ENCODE measurements at places on chromosomes 7 and 10. TPM values are rescaled to one million over a fixed set of nuclear protein-coding genes. Genes with fewer than 3 reads are reported as not detected.

GRCh38 chr7:44067064-44067951 is 1.9 kb upstream of the PGAM2 start:
- DNase-seq, result no peak

- no peak for DNase-seq
Measured at GRCh38 chr10:26805567-26806245, 55.1 kb downstream of the ABI1 start.

GRCh38 chr7:55086413-55087201 is 67.8 kb downstream of the EGFR start:
- no peak for DNase-seq

DNA sequence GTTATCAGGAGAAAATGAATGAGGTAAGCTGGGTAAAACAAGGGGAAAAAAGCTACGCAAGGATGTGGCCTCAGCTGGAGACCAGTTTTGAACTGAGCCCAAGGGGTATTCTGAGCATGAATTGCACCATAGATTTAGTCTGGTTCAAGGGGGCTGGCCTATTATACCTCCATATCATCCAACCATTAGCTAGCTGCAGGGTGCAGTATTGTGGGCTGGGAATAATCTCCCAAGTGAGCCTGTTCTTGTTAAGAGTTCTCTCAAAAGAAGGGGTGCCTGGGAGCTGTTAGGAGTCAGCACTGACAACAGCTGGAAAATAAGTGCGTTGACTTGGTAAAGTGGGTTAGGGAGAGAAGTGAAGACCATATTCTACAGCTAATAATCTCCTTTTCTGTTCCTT is 8.0 kb downstream of the TAS2R16 start:
- DNase-seq, result no peak

GRCh38 chr10:64619102-64619501 is 1097.9 kb downstream of the REEP3 start:
- DNase-seq, result no peak

DNA sequence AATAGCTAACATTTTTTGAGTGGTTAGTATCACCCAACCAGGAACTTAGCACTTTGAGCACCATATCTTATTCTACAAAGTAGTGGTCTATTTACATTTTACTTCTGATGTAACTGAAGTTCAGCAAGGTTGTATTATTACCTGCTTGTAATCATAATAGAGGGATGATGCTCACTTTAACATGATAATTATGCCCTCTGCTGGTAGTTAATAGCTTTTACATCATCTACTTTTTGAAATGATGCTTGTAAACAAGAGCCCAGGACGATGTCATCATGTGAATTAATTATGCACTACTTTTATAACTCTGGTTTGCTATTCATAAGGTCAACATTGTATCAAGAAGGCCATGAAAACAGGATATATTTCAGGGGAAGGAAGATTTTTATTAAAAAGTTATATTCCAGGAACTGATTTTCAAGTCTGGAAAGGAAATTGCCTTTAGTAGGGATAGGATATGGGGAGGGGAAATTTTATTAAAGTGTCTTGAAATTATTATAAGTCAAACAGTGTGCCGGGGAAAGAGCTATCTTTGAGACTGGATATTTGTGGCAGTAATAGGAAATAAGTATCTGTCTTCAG is 80.3 kb upstream of the SCIN start:
- no peak for DNase-seq

DNA sequence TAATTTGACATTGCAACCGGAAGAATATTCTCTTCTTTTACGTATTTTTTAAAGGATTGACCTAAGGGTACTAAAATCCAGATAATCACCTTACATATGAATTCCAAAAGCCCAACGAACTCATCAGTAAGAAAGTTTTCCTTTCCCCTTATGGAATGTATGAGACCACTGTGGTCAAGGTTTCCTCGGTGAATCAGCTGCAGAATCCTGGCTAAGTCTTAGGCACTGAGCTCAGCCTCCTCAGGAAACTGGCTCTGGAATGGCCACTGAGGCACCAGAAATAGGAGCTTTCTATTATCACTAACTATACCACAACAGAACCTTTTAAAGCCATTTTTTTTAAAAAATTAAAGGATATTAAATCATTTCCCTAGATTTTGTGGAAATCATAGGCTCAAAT is 21.0 kb downstream of the SVIL start:
- DNase-seq, result no peak

DNA sequence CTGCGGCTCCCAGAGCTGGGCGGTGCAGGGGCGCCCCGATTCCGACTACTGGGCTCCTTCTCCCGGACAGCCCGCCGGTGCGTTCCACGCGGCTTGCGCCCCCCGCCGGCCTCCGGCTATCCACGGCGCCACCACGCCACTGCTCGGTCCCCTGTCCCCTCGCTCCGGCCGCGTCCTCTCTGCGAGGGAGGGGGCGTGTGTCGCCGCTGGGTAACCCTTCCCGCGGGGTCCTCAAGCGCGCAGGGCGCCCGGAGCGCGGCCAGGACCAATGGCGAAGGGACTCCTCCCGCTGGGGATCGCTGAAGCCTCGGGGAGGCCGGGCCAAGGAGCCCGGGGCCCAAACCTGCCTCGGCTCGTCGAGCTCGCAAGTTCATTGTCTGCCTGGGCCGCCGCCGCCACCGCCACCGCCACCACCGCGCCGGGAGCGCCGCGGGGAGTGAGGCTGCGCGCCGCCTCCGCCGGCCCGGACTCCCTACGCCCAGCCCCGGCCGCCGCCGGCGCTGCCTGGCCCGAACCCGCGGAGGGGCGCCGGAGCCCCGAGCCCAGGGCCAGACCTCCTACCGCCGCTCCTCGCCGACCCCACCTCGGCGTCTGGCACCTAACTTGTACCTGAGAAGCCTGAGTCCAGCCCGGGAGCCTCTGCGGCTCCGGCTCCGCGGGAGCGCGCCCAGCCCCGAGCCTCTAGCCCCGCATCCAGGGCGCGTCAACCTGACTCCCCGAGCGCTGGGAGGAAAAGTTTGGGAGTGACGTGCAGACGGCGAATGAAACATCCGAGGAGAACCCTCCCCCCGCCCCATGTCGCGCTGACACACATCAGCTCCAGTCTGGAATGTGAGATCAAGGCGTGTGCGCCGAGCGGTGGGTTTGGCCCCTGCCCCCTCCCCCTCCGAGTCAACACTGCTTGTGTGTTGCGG is at the start of gene CHST15:
CHST15 (minus strand) TSS at position 739 of the 914 bp plus-strand sequence. CDS start 47,386 bp downstream, outside the sequence.
- DNase-seq, result no peak

- no peak for DNase-seq
Measured at GRCh38 chr7:39504963-39505362, 61.2 kb upstream of the YAE1 start.

GRCh38 chr10:46534828-46535524 is 21.5 kb downstream of the GPRIN2 start:
- no peak for DNase-seq

DNA sequence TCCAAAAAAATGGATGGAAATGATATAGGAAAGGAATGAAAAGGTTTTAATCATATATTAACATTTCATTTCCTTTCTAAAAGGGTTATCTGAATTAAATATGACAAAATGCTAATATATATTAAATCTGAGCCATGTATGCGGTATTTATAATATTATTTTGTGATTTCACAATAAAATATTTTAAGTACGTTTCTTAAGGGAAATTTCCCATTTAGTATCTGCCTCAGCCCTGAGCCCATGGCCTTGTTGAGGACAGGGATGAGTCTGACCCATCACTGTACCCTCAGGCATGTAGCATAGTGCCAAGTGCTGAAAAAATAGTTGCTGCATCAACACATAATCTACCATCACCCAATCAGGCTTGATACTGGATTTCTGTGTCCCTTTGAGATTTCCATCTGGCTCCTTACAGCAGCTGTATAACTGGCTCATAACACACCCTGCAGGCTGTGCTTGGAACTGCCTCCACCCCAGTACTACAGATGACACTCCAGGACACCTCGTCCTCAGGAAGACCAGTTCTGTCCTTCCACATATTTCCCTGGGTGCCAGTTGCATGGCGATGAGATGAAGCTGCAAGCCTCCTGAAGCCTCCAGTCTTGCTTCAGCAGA is 59.4 kb upstream of the ASAH2 start:
- no peak for DNase-seq

- DNase-seq, result no peak
Measured at GRCh38 chr10:133274751-133275683, 1.7 kb downstream of the ADAM8 start.

DNA sequence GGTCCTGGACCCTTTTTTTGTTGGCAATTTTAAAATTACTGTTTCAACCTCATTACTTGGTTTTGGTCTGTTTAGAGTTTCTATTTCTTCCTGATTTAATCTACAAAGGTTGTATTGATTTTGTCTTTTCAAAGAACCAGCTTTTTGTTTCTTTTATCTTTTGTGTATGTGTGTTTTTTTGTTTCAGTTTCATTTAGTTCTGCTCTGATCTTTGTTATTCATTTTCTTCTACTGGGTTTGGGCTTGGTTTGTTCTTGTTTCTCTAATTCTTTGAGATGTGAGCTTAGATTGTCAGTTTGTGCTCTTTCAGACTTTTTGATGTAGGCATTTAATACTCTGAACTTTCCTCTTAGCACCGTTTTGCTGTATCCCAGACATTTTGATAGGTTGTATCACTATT is 8.5 kb upstream of the MRPS33 start:
- DNase-seq, result no peak

Gene MMD2
- 0.07 TPM for polyA plus RNA-seq

Gene SEM1
- polyA plus RNA-seq, result 223 TPM

Gene PTPRN2
- polyA plus RNA-seq, result 7.7 TPM

Gene NEBL
- 74.3 TPM for polyA plus RNA-seq

Gene NPFFR1
- 0.14 TPM for polyA plus RNA-seq

Gene GBX1
- not detected for polyA plus RNA-seq

Gene HOXA13
- not detected for polyA plus RNA-seq

Gene INPP5F
- 62.7 TPM for polyA plus RNA-seq

Gene ANKRD1
- polyA plus RNA-seq, result 0.89 TPM

Gene TCERG1L
- polyA plus RNA-seq, result 1.1 TPM

Gene SKIDA1
- 13.0 TPM for polyA plus RNA-seq

Gene PODXL
- polyA plus RNA-seq, result 669 TPM

Gene UCMA
- polyA plus RNA-seq, result not detected

Measured in renal cortex interstitium (tissue), 15 donors.